AG09309 (cell line): ENCODE measurements at places on chromosomes 11 and 22.

DNA sequence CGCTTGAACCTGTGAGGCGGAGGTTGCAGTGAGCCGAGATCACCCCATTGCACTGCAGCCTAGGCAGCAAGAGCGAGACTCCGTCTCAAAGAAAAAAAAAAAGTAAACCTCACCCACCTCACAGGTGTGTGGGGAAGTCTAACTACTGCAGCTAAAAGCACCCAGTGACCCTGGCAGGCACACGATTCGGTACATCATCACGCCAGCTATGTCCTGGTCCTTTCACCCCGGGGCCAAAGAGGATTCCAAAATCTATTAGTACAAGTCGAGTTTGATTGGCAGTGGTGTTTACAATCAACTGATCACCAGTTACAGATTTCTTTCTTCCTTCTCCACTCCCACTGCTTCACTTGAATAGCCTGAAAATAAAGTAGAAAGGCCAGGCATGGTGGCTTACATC, 6.3 kb downstream of the TST start:
- no peak for DNase-seq

DNA sequence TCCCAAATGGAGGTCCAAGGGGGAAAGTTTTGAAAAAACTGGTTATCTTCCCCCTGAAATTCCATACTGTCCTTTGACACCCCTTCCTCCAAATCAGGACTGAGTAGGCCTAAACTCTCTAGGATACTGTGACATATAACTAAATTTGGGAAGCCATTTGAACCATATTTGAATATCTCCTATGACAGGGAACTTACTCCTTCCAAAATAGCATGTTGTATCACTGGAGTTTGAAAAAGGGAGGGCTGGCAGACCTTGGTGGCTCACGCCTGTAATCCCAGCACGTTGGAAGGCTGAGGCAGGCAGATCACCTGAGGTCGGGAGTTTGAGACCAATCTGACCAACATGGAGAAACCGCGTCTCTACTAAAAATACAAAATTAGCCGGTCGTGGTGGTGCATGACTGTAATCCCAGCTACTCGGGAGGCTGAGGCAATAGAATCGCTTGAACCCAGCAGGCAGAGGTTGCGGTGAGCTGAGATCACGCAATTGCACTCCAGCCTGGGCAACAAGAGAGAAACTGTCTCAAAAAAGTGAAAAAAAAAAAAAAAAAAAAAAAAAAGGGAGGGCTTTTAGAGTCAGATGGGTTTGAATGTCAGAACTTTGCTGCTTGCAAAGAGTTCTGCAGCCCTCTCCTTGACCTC, 42.4 kb downstream of the PIK3C2A start:
- no peak for DNase-seq

GRCh38 chr11:14124350-14124749, 161.8 kb downstream of the SPON1 start:
- DNase-seq: no peak

DNA sequence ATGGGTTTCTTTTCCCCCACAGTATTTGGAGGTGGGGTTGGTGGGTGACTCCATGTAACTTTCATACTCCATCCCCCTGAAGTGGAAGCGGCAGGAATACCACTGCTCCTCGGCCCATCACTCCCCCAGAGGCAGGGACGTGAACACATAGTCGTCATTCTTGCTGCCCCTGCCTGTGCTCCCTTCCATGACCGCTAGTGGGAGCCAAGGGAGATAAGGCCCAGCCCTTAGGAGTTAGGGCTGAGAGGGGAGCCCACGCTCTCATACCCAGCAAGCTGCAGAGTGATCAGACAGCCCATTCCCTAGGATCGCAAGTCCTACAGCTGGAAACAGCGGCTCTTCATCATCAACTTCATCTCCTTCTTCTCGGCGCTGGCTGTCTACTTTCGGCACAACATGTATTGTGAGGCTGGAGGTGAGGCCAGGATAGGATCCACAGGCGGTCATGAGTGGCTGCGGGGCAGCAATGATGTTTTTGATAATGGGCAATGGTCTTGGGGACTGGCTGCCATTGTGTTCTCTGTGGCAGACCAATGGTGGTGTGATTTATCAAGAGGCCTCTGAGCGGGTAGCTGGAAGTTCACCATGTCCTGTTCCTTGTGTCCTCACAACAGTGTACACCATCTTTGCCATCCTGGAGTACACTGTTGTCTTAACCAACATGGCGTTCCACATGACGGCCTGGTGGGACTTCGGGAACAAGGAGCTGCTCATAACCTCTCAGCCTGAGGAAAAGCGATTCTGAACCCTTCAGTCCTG, 15.9 kb downstream of the RHOG start:
- DNase-seq: no peak

- DNase-seq: no peak
Observed at GRCh38 chr11:118907051-118908042, 18.4 kb downstream of the BCL9L start.

DNA sequence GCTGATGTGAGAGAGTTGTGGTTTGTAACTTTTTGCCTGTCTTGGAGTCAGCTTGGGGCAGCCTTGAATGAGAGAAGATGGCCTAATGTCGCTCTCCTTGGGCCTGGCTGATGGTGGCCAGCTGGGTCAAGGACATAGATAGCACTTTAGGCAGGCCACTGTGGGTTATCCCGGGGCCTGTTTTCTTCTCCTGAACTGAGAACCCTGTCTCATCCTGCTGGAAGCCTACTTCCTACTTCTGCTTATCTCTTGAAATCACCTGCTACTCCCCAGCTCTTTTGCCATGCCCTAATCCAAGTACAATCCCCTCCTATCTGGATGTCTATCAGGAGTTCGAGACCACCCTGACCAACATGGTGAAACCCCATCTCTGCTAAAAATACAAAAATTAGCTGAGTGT, 49.5 kb downstream of the OSBP2 start:
- no peak for DNase-seq

DNA sequence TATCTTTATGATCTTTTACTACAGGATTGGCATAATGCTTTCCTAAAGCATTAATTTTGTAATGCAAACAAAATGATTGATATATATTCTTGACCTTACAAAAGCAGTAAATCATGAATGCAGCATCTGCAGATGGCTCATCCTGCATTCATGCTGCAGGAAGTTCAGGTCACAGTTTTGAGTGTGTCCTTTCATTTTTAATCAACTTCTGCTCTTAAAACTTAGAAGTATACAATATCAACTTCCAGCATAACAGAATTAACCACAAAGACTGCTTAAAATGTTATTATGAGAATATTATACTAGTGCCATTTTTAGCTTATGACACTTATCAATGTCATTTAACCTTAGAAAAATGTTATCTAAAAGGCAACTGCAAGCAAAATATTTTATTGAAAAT, 54.0 kb downstream of the SLC36A4 start:
- no peak for DNase-seq

DNA sequence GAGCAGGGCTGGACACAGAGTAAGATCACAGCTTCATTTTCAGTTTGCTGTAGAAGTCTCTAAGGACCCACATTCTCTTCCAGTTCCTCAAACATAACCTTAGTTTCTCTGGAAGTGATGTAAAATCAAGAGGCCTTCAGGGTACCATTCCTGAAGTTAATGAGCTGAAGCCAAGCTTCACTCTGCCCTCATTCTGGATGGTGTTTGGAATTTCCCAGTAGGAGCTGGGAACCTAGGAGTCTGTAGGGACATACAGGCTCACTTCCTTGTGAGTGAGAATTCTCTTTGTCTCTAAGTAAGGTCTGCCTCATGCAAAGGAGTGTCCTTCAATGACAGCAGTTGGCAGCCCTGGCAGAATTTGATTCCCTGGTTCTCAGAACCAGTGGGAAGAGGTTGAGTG, 142.4 kb upstream of the NARS2 start:
- DNase-seq: no peak

DNA sequence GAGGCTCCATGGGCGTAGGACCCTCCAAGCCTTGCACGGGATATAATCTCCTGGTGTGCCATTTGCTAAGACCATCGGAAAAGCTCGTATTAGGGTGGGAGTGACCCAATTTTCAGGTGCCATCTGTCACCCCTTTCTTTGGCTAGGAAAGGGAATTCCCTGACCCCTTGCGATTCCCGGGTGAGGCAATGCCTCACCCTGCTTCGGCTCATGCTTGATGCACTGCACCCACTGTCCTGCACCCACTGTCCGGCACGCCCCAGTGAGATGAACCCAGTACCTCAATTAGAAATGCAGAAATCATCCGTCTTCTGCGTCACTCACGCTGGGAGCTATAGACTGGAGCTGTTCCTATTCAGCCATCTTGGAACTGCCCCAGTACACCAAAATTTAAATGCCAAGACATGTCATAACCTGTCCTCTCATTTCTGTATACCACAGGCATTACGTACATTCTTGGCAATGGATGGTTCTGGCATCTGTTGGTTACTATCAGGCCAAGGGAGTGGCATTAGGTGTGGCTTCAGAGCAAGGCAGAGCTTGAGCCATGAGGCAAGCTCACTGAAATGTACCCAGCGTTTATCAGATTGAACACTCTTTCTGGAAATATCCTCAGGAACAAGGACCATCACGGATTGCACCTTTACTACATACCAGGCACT, 95.4 kb upstream of the GALNT18 start:
- no peak for DNase-seq

DNA sequence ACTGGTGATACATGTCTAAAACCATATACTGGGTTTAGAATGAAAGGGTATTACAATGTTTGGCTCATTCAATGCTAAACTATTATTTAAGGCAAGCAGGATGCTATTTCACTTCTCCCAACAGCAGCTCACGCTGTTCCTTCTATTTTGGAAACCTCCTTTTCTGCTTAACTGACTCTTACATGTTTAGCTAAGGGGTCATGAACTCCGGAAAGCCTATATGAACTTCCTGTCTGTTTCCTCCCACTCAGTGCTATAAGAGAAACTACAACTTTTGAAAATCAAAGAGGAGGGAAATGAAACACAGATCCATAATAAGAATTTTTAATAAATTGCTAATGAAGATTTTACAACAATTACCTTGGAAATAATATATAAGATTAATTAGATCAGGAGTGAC, 30.9 kb downstream of the SLC36A4 start:
- no peak for DNase-seq

DNA sequence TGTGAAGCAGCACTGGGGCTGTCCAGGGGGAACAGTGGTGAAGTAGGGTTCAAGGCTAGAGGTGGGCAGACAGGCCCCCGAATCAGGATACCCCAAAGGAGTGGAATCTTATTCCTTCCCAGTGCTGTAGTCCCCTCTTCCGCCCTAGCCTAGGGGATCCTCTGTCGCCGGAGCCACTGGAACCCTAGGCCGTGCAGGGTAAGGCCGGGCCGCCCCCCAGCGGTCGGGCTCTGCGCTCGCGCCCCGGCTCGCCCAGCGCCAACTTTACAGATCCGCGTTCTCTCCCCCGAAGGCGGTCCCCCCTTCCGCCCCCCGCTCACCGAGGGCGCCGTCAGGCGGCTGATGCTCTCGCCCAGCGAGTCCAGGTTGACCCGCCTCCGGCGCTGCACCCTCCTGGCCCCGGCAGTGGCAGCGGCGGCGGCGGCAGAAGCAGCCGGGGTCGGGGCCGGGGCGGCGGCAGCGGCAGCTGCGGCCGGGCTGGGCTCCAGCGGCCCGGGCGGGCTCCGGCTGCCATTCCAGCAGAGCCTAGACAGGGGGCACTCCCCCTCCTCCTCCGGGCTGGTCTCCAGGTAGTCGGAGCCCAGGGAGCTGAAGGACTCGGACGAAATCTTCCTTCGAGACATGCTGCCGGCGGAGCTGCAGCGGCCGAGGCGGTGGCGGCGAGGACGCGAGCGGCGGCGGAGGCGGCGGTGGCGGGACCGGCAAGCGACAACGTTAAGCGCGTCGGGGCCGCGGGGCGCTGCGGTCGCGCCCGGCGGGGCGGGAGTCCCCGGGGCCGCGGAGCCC, 650 bp downstream of the GUCY1A2 start:
- no peak for DNase-seq

DNA sequence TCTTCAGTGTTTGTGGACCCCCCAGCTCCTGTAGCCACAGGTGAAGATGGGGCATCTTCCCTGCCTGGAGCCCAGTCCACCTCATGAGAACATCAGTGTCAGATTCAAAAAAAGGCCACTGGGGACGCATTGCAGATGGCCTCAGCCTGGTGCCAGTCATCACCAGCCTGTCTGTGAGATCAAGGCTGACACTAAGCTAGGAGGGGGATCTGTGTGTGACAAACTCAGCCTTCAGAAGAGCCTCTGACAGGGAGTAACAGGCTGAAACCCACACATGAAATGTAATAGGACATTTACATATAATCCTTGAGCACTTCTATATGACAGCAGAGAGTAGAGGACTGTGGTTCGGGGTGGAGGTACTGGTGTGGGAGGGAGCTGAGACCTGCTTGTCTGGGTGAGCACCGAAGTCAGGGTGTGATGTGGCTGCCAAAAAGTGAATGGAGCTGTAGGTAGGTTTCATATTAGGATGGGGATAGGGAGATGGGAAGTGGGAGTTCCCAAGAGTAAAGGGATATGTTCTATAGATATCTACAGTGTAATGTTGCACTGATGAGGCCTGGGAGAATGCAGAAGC, 20.5 kb upstream of the CCDC134 start:
- no peak for DNase-seq

DNA sequence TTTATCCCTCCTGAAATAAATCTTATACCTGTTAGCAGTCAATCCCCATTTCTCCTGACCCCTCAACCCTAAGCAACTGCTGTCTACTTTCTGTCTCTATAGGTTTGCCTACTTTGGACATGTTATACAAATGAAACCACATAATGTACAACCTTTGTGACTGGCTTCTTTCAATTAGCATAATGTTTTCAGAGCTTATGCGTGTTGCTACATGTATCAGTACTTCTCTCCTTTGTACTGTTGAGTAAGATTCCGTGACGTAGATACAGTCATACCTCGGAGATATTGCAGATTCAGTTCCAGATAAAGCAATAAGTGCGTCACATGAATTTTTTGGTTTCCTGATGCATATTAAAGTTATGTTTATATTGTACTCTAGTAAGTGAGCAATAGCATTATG, 127.3 kb downstream of the MORC2 start:
- no peak for DNase-seq

GRCh38 chr11:72220696-72221363, 3.7 kb upstream of the INPPL1 start:
- DNase-seq: no peak

- DNase-seq: no peak
Observed at GRCh38 chr11:22792497-22792896, 37.1 kb downstream of the SVIP start.

DNA sequence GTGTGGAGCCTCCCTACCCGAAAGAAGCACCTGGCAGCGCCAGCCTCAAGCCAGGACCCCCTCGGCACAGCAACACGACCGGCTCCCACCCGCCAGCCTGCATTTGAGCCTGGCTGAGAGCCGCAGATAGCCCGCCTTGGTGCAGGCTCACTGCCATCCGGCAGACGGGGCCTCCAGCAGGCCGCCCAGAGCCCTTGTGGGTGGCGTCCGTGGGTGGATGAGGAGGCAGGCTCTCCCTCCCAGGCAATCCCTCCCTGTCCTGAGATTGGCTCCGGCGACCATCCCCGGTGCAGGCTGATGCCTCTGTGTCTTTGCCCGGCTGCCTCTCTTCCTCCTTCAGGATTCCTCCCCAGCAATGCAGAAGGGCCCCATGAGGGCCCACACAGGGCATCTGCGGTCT, 1527.9 kb downstream of the BRD1 start:
- no peak for DNase-seq

GRCh38 chr22:19756288-19757128, 4.1 kb upstream of the TBX1 start:
- no peak for DNase-seq

GRCh38 chr22:20583471-20583922, 76.1 kb downstream of the MED15 start:
- DNase-seq: no peak
